ENCODE measurements at places on chromosomes 3 and 15. TPM values are rescaled to one million over a fixed set of nuclear protein-coding genes. Genes with fewer than 3 reads are reported as not detected.
A peak's percentile ranks its signal among the peaks of the same experiment; 100 is the strongest.

DNA sequence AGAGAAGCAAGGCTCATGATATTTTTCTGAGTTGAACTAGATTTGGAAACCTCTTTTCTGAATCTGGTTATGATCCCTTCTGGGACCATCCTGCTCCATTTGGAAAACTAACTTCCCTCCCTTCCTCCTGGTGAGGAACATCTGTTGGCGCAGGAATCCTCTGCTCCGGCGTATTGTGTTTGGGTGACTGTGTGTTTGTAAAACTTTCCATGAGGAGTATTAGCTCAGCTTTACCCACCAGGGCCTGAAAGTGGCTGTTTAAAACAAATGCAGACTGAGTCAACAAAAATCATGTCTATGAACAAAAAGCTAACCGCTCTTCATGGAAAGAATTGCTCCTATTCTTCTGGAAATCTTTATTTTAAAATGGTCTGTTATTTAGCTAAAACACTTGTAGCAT lies 17.7 kb downstream of the STARD9 start:
- no peak for DNase-seq

GRCh38 chr15:66369773-66370651 lies 13.5 kb upstream of the TIPIN start:
- DNase-seq: no peak

GRCh38 chr15:43439268-43439667 lies 53.7 kb downstream of the TP53BP1 start:
- no peak for DNase-seq

ABI3BP gene
- not detected for total RNA-seq

GRCh38 chr3:61571516-61572336 lies 10.4 kb downstream of the PTPRG start:
- DNase-seq: peak; percentile 50

PRR20G gene
- total RNA-seq: not detected

- no peak for DNase-seq
Measured at GRCh38 chr15:38504680-38505467, 50.9 kb downstream of the FAM98B start.

- no peak for DNase-seq
Measured at GRCh38 chr3:55272031-55272645, 215.0 kb downstream of the WNT5A start.

- DNase-seq: no peak
Measured at GRCh38 chr15:55907797-55908196, 85.6 kb downstream of the NEDD4 start.

DNA sequence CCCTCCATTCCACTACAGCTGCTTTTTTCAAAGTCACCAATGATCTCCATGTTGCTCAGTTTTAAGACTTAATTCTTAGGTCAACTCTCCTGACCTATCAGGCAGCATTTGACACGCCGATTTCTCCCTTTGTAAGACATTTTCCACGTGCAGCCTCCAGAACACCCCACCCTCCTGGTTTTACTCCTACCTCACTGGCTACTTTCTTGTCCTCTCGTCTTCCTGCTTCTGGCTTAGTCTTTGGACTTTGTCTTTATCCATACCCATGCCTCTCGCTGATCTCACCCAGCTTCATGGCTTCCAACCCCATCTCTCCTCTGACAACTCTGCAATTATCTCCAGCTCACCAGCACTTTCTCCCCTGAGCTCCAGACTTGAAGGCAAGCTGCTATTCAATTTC lies 99.3 kb upstream of the UMPS start:
- no peak for DNase-seq

DNA sequence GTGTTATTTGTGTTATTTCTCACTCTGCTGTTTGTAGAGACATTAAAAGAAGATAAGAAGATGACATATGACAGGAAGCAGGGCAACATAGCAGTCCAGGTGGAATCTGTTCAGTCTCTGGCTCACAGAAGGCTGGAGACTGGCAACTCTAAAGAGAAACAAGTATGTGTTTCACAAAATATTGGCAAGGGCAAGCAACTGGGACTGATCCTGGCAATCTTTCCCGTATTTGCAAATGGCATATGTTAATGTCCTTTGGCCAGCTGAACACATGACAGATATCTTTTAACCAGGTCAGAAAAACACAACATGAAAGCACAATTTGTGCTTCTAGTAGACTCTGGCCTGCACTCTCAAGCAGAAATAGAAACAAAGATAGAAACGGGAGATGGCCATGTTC lies 1354.1 kb upstream of the EPHA6 start:
- DNase-seq: no peak

DNA sequence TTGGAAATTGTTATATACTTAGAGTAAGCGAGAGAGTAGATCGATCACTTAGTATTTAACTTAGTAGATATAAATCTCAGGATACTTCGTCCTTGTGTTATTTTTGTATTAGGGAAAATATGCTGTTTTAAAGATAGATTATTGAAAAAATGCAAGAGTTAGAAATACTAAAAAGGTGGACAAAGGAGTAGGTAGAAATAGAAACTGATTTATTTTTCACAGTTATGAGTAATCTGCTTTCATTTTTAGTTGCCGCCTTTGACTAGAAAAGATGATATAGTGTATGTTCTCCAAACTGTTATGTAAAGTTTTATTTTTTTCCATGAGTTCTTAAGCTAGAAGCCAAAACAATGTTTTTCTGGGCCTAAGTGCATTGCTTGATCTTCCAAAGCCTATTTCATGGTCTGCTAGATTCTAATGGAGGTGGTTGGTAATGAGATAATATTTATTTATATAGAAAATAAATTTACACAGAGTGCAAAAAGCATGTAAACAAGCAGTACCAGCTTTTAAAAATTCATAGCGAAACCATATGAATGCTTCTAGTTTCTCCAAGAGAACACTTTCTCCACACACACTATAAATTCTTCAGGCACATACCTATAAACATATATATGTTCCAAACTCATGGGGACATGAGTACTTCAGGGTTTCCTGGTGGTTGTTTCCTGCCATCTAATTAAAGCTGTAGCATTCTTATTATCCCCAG lies 61.1 kb downstream of the DIPK2A start:
- no peak for DNase-seq

ACAN gene
- 0.23 TPM for total RNA-seq

- no peak for DNase-seq
Measured at GRCh38 chr3:66565301-66565700, 64.5 kb upstream of the LRIG1 start.

ESYT3 gene
- 6.8 TPM for total RNA-seq

GABRB3 gene
- 122 TPM for total RNA-seq

GRCh38 chr3:175731543-175731942 lies 872.4 kb downstream of the NAALADL2 start:
- DNase-seq: no peak

DNA sequence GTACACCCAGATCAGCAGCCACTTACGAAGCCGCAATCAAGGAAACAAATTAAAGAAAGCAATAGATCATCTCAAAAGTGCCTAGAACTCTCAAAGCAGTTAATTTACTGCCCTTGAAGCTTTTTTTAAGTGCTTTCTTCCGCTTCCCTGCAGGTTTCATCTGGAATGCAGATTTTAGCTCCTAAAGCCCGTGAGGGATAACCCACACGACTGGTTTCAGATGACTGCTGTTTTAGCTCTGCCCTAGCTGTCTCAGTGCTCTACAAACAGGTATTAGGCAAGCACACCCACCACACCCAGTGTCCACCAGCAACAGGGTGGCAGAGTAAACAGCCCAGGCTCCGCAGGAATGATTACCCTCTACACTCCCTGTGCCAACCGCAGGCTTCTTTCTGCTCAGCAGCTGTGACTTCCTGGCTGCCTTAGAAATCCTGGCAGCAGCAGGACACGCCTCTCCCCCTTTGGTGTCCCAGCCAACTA lies 126.0 kb downstream of the FMN1 start:
- peak; percentile 70 for DNase-seq

DNA sequence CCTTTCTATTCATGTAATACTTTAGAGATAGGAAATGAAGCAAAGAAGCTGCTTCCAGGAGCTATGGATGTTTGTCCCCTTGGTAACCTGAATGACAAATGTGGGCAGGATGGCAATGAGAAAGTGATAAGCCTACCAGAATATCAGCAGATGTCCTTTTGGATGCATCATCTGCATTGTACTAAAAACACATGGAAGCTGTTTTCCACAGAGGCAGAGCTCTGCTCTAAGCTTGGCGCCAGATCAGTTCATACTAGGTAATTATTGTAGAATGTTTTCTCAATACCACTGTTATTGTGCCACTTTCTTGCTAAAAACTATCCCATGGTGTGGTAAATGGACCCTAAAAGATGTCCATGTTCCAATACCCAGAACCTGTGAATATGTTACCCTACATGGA lies 100.2 kb downstream of the DTWD1 start:
- no peak for DNase-seq

DNA sequence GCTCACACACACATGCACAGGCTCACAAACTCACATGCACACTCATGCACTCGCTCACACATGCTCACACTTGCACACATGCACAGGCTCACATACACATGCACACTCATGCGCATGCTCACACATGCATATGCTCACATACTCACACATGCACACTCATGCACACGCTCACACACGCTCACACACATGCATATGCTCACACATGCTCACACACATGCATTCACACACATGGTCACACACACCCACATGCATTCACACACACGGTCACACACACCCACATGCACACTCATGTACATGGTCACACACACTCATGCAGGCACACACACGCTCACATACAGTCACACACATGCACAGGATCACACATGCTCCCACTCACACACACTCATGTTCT lies 132.8 kb upstream of the SMAD3 start:
- DNase-seq: peak; percentile 32

GRCh38 chr3:195704433-195704999 lies 16.3 kb upstream of the MUC20 start:
- peak; percentile 56 for DNase-seq

GRCh38 chr3:88058581-88059379 lies at the start of the genes CGGBP1 and ZNF654:
CGGBP1 (minus strand) TSS chr3:88059005; CDS start chr3:88055976, 3,029 bp downstream.
ZNF654 (plus strand) TSS chr3:88059255; CDS start chr3:88059320, 65 bp downstream.
- DNase-seq: peak; percentile 99

BFSP2 gene
- total RNA-seq: not detected

- DNase-seq: no peak
Measured at GRCh38 chr3:131530843-131531242, 28.1 kb upstream of the MRPL3 start.

- DNase-seq: no peak
Measured at GRCh38 chr15:35674873-35675781, 129.2 kb upstream of the DPH6 start.

DNA sequence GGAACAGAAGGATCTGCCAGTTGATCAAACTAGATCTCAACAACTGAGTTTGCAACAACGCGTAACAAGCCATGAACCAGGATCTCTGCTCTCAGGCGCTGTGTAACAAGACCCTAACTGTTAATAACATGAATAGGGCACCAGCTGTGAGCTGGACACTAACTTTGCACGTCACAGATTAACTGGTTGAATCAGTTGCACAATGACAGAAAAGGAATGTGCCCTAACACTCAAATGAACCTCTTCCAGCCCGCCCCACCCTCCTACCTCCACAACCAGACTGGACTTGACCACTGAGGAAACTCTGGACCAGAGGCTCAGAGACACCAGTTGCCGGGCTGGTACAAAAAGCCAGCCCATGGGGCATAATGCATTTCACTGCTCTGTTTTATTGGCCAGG lies 34.3 kb downstream of the MCF2L2 start:
- no peak for DNase-seq

DNA sequence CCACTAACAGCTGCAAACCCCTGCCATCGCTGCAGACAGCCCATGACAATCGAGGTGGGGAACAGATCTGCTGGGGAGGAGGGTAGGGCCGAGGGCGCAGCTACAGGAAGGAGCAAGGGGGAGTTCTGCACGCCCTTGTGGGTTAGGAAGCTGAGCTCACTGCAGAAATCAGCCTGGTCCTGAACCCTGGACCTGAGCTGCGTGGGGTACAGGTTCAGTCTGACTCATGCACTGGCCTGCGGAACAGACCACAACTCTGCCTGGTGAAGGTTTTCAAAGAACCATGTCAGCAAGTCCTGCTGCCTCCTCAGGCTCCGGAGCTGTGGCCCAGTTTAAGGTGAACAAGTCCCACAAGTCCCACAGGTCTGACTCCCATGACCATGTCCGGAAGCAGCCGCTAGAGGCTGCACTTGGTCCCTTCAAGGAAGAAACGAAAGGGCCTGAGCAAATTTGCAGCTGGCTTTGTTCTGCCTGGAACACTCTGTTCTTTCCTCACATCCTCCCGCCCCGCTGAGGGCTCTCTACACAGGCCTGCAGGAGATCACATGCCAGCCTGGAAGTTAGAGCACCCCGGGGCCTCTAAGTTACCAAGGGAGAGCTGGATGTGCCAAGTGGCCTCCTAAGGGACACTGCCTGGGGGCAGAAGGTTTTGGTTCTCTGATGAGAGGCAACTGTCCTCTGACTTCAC lies 49.4 kb upstream of the AKAP13 start:
- peak; percentile 96 for DNase-seq

DNA sequence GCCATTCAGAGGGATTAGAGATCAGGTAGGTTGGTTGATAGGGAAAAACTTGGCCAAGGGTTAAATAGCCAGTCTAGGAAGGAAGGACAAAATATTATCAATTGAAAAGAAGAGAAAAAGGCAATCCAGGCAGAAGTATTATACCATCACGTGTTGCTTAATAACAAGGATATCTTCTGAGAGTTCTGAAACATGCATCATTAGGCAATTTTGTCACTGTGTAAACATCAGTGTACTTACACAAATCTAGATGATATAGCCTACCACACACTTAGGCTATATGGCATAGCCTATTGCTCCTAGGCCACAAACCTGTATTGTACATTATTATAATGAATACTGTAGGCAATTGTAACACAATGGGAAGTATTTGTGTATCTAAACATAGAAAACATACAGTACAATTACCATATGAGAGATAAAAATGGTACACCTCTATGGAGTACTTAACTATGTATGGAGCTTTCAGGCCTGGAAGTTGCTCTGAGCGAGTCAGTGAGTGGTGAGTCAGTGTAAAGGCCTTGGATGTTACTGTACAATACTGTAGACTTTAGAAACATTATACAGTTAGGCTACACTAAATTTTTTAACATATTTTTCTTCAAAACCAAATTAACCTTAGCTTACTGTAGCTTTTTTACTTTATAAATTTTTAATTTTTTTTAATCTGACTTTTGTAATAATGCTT lies 2.7 kb downstream of the TEX55 start:
- DNase-seq: no peak

CDCP1 gene
- total RNA-seq: 8.1 TPM

GRCh38 chr3:134931045-134931785 lies 136.2 kb downstream of the EPHB1 start:
- DNase-seq: peak; percentile 62

GRCh38 chr3:110886222-110886893 lies 185.3 kb upstream of the NECTIN3 start:
- no peak for DNase-seq
